ENCODE measurements at places on chromosomes 11 and 22.

DNA sequence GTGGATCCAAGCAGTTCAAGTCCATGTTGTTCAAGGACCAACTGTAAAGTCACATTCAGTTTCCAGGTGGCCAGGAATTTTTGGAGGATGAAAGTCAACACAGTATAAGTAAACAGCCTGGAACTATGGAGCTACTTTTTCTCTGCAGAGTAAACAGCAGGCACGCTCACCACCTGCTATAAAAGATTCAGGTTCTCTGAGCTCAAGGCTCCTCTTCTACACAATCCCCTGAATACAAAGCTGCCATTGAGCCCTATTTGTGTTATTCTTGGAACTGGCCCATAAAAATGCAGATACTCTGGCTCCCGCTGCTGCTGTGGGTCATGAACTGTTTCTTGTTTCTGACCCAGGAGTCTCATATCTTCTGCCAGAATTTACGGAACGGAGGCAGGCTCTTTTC is 56.9 kb upstream of the PRR5 start:
- DNase-seq: no peak

DNA sequence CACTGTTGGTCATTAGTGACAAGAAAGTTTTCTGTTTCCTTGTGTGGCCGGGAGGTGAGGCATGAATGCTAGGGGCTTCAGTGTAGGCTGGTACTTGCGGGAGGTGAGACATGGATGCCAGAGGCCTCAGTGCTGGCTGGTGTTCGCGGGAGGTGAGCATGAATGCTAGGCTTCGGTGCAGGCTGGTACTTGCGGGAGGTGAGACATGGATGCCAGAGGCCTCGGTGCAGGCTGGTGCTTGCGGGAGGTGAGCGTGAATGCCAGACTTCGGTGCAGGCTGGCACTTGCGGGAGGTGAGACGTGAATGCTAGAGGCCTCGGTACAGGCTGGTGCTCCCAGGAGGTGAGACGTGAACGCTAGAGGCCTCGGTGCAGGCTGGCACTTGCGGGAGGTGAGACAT is 48.4 kb downstream of the ANO1 start:
- DNase-seq: no peak

DNA sequence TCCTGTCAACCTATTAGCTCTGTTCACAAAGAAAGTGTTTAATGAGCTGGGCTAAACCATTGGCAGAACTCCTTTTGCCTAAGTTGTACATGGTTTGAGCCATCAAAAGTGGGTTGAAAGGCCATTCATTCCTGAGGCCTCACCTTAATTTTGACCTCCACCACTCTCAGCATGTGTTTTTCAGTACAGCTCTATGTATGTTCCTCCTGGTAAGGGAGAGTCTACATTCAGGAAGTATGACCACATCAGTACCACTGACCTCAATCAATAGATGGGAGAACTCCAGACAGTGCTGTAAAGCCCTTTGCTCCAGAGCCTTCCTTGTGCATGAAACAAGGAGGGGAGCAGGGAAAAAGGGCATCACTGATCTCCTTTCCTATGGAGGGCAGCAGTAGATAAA is 87.8 kb upstream of the CARD18 start:
- no peak for DNase-seq

DNA sequence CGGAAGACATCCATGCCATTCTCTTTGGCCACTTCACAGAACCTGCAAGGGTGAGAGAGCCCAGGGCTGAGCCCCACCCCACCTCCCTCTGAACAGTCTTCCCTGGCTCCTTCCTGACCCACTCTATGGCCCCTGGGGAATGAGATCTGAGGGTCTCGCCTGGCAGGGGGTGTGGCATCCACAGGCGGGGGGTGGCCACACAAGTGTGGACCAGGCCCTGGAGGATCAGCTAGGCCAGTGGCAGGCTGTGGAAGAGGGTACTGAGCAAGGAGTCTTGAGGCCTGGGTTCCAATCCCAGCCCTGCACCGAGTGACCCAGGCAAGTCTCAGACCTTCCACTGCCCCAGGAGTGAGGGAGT is 5.6 kb upstream of the LRFN4 start:
- DNase-seq: no peak
